Osteoblast (primary cell): ENCODE measurements at places on chromosomes 11 and 22. TPM values are rescaled to one million over a fixed set of nuclear protein-coding genes. Genes with fewer than 3 reads are reported as not detected.

DNA sequence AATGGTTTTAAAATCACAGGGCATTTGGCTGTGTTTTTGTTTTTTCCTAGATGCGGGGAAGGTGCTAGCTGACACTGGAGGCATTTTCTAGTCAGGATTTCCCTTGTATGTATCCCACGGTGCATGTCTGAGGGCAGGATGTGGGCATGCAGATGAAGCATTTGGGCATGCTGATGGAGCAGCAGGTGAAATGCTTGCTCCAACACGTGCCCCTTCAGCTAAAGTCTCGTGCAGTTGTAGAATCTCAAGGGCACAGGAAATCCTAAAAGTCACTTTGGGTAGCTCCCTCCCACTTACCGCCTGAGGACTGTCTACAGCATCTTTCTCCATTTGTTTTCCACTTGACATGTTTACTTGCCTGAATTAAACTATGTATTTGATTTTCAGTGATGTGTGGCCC is 429.4 kb upstream of the B3GAT1 start:
- DNase-seq, result no peak

DNA sequence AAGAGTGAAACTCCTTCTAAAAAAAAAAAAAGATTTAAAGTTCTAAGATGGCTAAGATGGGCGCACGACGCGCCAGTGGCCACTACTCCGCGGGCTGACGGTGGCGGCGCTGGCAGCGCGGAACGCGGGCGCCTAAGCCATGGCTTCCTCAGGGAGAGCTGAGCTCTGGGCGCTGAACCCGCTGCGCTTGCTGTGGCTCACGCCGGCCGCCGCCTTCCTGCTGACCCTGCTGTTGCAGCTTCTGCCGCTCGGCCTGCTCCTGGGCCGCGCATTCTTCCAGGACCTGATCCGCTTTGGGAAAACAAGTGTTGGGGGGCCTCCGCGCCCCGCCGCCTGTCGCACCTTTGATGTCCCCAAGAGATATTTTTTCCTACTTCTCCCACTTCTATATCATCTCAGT is 19.5 kb downstream of the OOSP3 start:
- no peak for DNase-seq

ANO5 gene
- 0.59 and 1.1 TPM in 2 replicates for total RNA-seq

- DNase-seq, result no peak
These were observed 540 bp downstream of the MS4A14 start for GRCh38 chr11:60396799-60397198.

DNA sequence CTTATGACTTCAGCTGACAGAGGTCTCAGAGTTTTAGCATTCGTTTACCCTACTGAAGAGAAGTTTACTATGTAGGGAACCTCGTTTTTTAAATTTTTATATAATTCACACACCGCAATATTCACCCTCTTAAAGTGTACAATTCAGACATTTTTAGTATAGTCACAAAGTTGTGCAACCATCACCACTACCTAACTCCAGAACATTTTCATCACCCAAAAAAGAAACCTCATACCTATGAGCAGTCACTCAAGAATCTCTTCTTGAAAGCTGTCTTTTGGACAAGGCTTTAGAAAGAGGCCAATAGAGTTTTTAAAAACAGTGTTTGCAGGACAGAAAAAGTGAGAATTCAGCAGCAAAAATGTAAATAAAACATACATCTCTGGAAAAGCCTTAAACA is 39.5 kb upstream of the CLNS1A start:
- DNase-seq, result no peak

OR4S2 gene
- total RNA-seq, result not detected in 2 replicates
